ENCODE measurements at places on chromosomes 7 and 10.

GRCh38 chr7:96344236-96344635 lies 22.3 kb upstream of the SLC25A13 start:
- DNase-seq = no peak

DNA sequence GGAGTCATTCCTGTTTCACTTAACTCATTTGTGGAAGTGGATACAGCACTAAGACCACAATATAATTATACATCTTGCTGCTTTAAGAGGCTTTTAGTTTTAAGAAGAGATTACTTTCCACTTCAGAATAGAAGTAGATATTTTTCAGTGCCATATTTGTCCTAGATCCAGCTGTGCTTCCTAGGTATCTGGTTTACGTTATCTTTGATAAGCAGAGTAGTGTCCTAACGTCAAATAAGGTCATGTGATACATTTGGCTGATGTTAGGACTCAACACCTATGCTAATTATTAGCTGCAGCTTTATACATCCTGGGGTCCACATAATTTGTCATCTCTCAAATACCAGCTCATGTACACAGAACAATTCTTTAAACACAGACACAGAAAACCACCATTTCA lies 196.2 kb upstream of the SMIM30 start:
- no peak for DNase-seq

DNA sequence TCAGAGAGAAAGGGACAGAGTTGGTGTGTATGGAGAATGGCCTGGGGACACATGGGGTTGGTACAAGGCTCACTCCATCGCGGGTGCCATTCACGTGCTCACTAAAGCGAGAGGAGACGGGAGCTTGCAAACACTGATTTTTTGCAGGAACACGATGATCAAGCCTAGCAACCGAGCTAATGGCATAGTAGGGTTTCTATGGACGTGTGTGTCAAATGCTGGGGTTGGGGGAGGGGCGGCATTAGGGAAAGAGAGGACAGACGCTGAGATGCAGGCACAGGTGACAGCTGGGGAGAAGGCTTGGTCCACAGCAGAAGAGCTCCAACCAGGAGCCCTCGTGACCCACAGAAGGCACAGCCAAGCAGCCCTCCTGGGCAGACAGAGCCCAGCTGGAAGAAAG lies 33.9 kb downstream of the RCC1L start:
- DNase-seq = no peak

GRCh38 chr7:30276203-30276900 lies 8.0 kb upstream of the ZNRF2 start:
- no peak for DNase-seq

GRCh38 chr7:11077816-11078215 lies 104.1 kb downstream of the PHF14 start:
- DNase-seq = no peak

- no peak for DNase-seq
Observed at GRCh38 chr10:11157292-11158076, 139.8 kb downstream of the CELF2 start.

DNA sequence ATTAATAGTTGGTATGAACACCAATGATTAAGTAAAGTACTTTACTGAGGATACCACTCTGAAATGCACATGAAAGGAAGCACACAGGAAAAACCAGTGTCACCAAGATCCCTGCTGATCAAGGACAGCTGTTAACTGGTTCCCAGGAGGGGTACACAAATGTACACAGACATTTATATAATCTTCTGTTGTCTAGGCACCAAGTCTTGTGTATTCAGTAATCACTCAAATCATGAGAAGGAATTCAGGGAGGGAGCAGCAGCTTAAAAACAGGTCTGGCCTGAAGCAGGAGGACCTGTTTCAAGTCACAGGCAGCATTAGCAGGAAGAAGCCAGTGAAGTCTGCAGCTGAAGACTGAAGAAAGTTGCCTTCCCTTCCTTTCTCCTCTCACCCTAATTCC lies 18.7 kb downstream of the MPP7 start:
- DNase-seq = no peak

- DNase-seq = no peak
Observed at GRCh38 chr7:121186746-121187145, 142.1 kb upstream of the WNT16 start.

DNA sequence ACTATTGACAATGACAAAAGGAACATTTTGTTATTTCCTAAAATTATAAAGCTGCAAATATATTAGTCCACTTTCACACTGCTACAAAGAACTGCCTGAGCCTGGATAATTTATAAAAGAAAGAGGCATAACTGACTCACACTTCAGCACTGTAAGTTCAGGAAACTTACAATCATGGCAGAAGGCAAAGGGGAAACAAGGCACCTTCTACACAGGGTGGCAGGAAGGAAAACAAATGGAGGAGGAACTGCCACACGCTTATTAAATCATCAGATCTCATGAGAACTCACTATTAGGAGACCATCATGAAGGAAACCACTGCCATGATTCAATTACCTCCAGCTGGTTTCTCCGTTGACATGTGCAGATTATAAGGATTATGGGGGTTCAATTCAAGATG lies 203.1 kb downstream of the TPK1 start:
- no peak for DNase-seq

DNA sequence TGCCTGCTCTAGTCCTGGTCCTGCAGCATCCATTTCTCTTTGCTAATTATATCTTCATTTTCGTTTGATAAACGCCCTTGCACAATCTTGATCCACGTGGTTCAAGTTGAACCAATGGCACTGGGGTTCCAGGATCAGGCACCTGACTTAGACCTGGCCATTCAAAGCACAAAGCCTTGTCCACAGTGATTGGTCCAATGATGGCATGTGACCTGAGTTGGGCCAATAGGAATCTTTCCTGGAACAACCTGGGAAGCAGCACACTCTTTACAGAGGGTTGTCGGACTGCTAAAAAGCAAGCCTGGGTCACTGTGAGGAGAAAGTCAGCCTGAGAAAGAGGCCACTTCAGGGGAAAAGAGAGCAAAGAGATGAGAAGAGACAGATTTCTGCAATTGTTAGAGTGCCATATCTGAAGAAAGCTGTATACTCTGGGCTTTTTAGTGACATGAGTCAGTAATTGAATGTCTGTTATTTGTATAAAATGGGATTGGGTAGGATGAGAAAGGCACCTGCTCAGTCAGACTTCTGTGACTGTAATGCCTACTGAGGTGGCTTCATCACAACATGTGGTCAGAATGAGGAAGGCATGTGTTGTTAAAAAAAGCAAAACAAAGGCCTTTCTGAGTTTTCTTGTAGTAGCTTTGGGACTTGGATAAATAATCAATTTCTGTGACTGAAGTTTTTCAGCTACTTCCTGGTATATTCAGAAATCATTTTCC lies 4.4 kb upstream of the STEAP4 start:
- DNase-seq = no peak

GRCh38 chr10:529468-530230 lies 159.8 kb downstream of the DIP2C start:
- no peak for DNase-seq
